ENCODE measurements at places on chromosomes 7 and 10.

GRCh38 chr10:125626671-125627070 is 56.3 kb downstream of the TEX36 start:
- DNase-seq = no peak

DNA sequence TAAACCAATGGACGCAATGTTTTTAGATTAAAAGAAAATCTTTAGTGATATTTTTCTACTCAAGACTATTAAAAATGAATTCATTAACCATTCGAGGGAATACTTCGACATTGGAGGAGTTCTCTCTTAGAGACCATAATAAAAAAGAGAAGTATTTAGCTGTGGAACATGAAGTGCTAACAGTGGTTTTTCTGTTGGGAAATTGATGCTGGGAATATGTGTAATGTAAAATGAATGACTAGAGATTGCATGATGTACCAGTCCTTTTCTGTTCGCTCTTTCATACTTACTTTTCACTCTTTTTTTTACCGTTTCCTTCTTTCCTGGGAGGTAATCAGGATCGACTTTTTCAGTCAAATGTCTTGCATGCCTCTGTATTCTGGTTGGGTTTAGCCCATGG is 41.3 kb downstream of the ST7 start:
- no peak for DNase-seq

DNA sequence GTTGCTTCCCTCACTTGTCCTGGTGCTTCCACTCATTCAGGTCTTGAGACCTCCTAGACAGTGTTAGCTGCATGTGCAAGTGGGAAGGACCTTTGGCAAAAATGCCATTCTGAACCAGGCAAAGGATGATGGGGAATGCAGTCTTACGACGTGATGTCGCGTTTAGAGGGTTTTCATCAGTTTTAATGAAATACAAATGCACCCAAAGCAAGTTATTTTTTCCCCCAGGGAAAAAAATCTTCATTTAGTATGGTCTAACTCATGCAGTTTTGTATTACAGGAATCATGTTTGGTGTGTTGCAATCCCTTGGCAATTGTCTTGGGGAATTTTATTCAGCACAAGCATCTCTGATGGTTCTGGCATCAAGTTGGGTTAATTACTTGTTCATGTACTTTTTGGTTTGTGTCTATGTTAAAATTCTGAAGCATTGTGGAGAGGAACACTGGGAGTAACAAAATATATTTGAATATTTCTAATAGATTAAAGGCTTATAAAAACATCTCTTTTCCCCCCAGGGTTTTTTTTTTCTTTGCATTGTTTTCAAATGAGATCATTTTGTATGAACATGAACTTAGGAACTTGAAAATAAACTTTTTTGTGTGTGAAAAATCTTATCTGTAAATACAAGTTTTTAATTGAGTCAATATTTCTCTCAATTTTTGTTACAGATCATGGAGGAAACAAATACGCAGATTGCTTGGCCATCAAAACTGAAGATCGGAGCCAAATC is 188.9 kb downstream of the BICC1 start:
- no peak for DNase-seq

GRCh38 chr7:41925946-41926345 is 223.1 kb upstream of the INHBA start:
- no peak for DNase-seq

DNA sequence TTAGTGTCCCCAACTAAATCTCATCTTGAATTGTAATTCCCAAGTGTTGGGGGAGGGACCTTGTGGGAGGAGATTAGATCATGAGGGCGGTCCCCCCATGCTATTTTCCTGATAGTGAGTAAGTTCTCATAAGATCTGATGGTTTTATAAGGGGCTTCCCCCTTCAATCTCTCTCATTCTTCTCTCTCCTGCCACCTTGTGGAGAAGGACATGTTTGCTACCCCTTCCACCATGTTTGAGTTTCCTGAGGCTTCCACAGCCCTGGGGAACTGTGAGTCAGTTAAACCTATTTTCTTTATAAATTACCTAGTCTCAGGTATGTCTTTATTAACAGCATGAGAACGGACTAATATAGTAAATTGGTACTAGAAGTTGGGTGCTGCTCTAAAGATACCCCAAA is 365.6 kb downstream of the ANKRD7 start:
- DNase-seq = no peak

DNA sequence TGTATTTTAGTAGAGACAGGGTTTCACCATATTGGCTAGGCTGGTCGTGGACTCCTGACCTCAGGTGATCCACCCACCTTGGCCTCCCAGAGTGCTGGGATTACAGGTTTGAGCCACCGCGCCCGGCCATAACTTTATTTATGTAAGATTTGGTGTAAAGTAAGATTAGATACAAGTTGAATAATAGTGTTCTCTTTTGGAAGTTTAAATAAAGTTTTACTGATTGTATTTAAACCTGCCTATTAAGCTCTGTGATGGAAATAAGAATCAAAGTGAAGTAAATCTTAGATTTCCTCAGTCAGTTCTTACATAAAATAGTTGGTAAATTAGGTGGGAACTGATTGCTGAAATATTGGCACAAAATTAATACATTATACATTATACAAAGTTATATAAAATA is 86.0 kb downstream of the MKLN1 start:
- DNase-seq = no peak

GRCh38 chr7:114303301-114303700 is 111.3 kb upstream of the FOXP2 start:
- DNase-seq = no peak

GRCh38 chr7:66837007-66837406 is 84.0 kb upstream of the TMEM248 start:
- peak; percentile 32 for DNase-seq

DNA sequence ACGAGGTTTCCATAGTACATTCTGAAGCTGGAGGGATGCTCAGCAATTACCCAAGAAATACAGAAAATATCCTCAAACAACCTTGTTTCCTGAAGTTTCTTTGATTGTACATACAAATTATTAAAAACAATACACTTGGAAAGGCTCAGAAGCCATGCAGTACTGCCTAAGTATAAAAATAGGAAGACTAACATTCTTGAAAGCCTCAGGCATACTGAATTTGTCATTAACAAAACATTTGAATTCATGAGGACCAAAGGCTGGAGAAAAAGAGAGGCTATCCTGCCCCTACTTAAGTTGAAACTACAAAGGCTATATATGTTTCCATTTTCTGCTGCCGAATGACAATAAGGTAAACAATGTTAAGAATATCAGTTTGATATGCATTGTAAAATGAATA is 54.3 kb upstream of the SGCE start:
- no peak for DNase-seq

DNA sequence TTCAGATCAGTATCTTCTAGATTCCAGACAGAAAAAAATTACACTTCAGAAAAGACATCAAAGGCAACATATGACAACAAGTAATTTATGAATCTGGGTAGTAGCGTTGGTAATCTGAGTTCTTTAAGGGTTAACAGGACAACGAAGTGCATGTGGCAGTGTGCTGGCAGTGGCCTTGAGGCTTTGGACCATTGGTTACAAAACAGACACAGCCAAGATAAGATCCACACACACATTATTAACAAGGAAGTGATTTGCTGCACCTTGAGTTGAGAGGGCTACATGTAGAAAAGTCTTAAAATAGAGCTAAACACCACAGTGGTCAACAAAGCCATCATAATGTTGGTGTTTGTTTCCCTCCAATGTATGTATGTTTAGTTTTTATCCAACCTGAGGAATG is 40.6 kb downstream of the AKR1D1 start:
- no peak for DNase-seq

- DNase-seq = no peak
Observed at GRCh38 chr10:12077580-12078180, 8.9 kb downstream of the DHTKD1 start.

DNA sequence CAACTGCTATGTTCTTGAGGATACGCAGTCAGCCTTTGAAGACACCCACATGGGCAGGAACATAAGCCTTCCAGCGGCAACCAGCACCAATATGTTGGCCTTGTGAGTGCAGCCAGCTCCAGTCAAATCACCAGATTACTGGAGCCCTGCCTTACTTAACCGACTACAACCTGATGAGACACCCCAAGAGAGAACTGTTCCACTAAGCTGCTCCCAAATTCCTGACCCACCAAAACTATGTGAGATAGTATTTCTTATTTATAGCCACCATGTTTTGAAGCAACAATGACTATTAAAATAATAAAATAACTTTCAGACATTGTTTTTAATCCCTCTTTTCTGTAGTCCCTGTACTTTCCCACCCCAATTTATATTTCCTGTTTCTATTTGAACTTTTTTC is 179.6 kb downstream of the ADK start:
- no peak for DNase-seq

- DNase-seq = no peak
Observed at GRCh38 chr10:87960230-87960629, 96.8 kb downstream of the PTEN start.

GRCh38 chr10:7337431-7338171 is 73.2 kb downstream of the SFMBT2 start:
- DNase-seq = no peak

GRCh38 chr10:29841724-29842649 is 207.2 kb upstream of the SVIL start:
- no peak for DNase-seq

DNA sequence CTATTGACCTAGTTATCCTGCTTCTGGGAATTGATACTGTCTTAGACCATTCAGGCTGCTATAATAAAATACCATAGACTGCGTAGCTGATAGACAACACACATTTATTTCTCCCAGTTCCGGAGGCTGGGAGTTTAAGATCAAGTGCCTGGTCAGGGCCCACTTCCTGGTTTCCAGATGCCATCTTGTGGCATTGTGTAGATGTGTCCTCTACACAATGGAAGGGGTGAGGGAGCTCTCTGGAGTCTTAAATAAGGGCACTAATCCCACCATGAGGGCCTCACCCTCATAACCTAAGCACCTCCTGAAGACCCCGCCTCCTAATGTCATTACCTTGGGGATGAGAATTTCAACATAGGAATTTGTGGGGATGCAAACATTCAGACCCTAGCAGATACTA is 62.4 kb downstream of the SLC35B4 start:
- no peak for DNase-seq

DNA sequence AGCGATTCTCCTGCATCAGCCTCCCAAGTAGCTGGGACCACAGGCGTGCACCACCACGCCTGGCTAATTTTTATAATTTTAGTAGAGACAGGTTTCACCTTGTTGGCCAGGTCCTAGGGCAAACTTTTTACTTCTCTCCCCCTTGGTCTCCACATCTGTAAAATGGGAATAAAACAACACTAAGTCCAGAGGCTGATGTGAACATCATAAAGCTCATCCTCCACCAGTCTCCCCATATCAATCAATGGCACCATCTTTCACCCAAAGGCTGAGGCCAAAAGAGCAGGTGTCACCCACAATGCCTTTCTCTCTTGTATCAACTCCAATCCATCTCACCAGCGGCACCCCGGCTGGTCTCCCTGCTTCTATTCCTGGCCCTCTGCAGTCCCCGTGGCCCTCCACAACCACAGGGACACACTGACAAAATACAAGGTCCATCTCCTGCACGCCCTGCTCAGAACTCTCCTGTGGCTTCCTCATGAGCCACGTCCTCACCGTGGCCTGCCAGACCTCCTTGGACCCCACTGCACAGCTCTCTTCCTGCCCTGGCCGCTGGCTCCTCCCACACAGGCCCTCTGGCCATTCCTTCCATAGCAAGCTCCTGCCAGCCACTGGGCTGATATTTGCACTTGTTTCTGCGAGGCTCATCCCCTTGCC is 179.0 kb downstream of the FAM107B start:
- no peak for DNase-seq

DNA sequence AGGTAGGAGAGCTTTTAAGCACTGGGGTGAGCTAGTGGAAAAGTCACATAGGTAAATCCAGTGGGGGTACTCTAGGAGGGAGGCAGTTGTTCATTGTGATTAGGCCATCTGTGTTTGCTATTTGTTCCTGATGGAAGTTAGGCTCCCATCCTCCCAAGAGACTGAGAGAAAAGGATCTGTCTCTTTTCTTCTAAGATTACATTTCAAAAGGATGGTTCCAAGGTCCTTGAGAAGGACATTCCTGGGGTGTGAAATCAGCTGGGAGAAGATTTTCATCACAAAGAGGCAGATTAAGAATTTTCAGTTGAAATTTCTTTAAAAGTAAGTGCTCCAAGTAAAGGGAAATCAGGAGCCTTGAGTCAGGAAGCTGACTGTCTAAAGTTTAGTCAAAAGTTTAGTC is 210.8 kb upstream of the CSTF2T start:
- no peak for DNase-seq

DNA sequence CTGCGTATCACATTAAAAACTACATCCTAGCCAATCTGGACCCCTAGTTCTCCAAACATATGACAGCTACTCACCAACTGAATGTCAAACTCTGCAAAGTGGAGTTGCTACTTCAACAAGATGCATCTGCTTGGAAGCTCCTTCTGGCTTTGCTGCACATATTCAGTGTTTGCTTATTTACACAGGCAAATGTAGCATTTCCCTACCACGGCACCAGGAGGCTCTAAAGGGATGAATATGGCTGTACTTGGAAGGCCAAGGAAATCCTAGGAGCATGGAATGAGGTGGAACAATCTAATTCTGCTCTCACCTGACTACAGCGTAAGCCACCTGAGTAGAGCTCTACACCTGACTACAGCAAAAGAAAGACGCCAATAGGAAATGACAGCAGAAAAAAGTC is 39.7 kb downstream of the MTPAP start:
- DNase-seq = no peak

DNA sequence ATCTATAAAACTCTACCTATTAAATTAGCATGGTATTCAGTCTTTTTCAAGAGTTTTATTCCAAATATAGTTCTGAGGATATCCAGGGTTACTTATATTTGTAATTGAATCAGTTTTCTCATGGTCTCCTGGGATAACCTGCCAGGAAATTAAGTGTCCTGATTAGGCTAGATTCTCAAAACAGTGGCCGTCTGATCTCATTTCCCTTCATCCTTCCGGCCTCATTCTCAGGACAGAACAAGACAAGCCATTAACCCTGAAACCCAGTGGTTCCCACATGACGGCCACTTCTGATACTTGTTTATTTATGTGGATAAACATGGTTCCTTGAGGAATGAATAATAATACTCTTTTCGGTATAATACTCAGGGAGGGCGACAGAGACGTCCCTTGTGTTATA is 417.6 kb upstream of the POT1 start:
- no peak for DNase-seq

GRCh38 chr10:117535298-117536071 is 7.1 kb upstream of the EMX2 start:
- no peak for DNase-seq

All from KG1 (cell line).